Stimulated activated CD8-positive, alpha-beta memory T cell treated with anti-CD3 and anti-CD28 coated beads, Interleukin-15, amount 100 ng/mL, for 24 hours (primary cell): ENCODE measurements at places on chromosomes 4 and X.

- no peak for DNase-seq
These were observed 38.8 kb downstream of the SLC34A2 start for GRCh38 chr4:25694466-25694865.

- DNase-seq: no peak
These were observed 105.8 kb downstream of the TBX22 start for GRCh38 chrX:80120335-80120734.

DNA sequence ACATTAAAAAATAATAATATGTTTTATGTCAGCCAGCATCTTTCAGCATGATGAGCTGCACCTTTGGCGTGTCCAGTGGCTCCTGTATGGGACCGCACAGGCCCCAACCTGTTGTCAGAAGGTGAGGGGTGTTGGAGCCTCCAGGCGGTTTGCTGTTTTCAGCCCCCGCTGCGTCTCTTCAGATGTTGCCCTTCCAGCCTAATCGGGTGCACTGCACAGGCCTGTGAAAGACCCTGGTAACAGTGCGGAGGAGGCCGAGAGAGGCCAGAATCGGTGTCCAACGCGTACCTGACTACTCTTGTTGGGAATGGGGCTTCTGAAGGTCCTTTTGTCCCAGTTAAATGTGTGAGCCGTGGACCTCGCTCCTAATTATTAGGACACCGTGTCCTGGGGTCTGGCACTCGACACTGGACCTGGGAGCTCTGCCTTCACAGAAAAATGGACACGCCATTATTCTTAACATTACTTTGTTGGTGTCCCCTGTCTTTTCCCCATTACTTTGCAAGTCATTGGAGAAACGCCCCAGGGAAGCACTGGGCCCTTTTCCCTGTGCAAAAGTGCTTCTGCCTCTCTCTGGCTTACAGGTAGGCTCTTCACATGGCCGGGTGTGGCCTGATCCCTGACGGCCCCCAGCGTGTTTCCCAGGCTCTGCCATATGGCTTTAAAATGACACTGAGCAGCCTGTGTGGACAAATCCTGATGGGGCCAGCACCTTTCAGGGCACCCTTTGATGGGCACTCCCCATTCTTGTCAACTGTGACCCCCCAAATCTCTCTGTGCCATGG lies 51.2 kb downstream of the TBC1D14 start:
- DNase-seq: no peak

DNA sequence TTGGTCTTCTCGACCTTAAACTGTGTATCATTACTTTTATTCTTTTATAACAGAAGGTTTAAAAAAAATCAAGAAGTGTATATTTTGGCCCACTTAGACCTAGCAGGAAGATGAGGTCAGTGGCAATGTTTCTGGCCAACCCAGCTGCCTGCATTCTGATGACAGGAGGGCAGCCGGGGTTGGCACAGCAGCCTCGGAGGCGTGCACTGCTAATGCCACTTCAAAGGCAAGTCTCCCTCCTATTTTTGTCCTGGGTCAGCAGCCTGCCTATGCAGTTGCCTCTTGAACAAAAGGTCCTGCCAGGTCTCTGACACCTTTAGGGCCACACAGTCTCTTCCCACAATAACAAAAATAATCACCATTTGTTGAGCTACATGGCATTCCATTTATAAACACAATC lies 89.4 kb upstream of the MYOZ2 start:
- DNase-seq: no peak

GRCh38 chr4:83828601-83829000 lies 292.7 kb downstream of the GPAT3 start:
- DNase-seq: no peak

DNA sequence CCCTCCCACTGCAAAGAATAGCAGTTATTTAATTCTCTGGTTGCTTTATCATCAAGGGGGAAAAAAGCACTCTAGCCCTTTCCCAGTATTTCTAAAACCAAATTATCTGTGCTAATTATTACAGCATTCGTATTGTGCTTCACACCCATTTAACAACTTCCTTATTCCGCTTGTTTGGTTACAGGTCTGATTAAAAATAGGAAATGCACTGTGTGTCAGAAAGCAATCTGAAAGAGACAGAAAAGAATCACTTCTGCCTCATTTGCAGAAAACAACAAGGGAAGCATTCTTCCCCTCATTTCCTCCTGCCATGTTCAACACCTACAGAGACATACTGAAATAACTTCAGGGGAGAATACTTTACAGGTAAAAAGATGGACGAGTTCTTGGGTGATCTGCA lies 114.9 kb upstream of the MAP3K15 start:
- no peak for DNase-seq

GRCh38 chr4:83855044-83855443 lies 319.1 kb downstream of the GPAT3 start:
- DNase-seq: no peak

- no peak for DNase-seq
These were observed 3.6 kb downstream of the OTUD4 start for GRCh38 chr4:145176641-145177432.

DNA sequence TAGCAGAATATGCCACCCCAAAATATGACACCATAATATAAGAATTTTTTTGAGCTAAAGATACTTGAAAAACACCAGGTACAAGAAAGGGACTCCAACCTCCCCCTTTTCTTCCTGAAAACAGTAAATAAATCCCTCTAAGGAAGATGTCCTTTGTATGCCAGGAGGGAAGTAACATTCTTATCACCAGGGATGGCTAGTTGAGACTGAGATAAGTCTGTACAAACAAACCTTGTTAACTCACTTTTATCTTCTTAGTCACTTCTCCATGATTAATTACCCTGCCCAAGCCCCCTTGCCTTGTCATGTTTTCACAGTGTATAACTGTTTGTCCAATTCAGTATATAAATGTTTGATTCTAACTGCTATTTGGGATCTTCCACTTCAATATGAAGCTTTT lies 888.0 kb downstream of the PCDH18 start:
- no peak for DNase-seq

DNA sequence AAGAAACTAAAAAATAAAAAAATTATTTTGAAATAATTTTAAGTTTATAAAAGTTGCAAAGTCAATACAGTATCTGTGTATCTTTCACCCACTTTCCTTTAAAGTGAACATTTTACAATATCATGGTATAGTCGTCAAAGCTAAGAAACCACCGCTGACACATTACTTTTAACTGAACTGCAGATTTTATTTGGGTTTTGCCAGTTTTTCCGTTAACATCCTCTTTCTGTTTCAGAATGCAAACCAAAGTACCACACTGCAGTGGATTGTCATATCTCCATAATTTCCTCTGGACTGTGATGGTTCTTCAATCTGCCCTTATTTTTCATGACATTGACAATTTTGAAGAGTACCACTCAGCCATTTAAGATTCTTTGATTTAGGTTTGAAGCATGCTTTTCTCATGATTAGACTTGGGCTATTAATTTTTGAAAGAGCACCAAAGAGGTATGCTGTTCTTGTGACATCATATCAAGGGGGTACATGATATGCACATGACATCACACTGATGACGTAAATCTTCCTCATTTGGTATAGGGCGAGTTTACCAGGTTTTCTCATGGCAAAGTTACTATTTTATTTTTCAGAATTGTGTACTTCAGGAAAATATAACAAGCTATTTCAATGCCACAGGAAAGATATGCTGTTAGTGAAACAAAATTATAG lies 3.6 kb upstream of the CXCL1 start:
- DNase-seq: no peak

- DNase-seq: no peak
These were observed 103.0 kb downstream of the ZNF518B start for GRCh38 chr4:10354225-10354624.

DNA sequence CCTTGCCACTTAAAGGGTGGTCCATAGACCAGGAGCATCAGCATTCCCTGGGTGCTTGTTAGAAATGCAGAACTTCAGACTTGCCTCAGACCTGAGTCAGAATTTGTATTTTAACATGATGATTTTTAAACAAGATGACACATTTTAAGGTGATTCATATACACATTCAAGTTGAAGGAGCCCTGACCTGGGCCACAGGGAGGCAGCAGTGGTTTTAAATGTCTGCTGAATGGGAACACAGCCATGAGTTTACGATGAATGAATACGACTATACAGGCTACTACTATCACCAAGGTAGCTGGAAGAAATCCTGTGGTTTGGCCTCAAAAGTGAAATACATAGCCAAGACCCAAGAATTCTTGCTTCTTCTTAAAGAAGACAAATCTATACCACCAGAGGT lies 2.9 kb downstream of the HDAC8 start:
- DNase-seq: no peak

DNA sequence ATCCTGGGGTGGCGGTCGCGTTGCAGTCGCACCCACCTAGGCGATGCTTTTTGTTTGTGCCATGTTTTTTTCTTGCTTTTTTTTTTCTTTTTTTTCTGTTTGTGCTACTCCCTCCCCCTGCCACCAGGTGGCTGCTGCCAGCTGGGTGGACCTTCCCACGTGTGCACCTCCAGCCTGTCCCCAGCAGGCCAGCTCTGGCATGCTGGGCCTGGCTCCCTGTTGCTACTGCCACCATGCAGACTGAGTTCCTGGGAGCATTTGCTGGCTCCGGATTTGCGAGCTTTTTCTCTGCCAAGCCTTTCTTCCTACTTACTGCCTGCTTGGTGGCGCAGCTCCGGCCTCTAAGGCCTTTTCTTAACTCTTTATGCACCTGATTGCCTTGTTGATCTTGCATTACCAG lies 161.2 kb upstream of the WDFY3 start:
- no peak for DNase-seq

- no peak for DNase-seq
These were observed 232.6 kb upstream of the BOD1L1 start for GRCh38 chr4:13860126-13860525.

DNA sequence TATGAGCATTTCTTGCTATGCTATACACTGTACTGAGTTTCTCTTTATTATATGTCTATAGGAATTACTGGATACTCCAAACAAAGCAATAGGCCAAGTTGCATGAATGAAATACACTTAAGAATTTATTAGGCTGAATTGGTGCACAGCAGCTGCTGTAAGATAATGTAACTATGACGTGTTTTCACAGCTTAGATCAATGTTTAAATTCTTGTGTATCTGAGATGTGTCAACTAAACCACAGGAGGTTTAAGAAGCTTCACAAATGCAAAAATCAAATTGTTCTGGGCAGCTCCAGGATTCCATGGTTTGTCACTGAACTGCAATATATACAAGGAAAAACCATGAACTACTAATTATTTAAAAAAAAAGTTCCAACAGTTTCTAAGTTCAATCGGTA lies 156.7 kb downstream of the MAPK10 start:
- DNase-seq: no peak

DNA sequence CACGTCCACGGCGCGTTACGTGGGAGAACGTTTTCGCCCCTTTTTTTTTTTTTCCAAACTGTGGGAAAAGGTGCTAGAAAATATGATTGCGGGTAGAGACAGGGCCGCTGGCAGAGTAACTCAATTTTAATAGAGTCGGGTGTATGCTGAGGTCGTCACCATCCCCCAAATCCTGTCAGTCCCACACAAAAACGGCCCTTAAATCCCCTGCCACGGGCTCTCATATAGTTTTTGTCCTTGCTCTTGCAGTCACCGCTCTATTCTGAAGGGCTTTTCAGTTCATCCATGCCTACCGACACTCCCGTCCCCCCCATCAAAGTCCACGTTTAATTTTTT lies 796 bp upstream of the MED14 start:
- DNase-seq: no peak

DNA sequence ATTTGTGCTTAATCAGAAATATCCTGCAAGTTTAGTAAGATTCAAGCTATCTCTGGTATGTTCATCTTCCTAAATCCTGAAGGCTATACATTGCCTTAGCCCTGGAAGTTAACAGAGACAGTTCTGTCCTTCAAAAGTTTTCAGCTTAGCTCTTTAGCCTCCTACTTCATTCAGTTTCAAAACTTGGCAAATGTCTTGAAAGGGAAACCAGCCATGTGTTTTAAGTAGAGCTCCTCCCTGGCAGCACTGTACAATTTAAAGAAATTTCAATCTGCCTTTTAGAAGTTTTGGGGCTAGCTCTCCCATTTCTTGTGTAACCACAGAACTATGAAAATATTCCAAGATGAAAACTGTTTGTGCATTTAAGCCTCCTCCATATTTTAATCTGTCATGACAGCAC lies 47.0 kb downstream of the FANCB start:
- no peak for DNase-seq

GRCh38 chr4:111213531-111213930 lies 590.7 kb upstream of the PITX2 start:
- DNase-seq: no peak

- no peak for DNase-seq
These were observed 57.6 kb upstream of the LGI2 start for GRCh38 chr4:25088093-25088952.

- DNase-seq: no peak
These were observed 115.2 kb upstream of the AGA start for GRCh38 chr4:177557416-177557815.

DNA sequence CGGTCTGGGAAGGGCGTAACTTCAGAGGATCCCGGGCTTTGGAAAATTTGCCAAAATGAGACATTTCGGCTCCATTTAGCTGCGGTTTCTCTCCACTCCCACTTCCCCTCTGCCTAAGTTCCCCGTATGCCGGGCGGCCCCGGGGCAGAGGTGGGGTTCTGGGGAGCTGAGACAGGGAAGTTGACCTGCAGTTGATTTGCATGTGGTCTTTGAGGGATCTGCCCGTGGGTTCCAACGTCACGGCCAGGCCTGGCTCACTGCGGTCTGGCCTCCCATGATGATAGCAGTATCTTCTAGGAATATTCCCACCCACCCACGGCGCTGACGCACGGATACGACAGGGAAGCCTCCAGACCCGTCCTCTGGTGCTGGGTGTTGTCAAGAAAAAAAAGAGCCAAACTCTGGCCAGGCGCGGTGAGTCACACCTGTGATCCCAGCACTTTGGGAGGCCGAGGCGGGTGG lies 27.3 kb upstream of the CRLF2 start:
- no peak for DNase-seq

DNA sequence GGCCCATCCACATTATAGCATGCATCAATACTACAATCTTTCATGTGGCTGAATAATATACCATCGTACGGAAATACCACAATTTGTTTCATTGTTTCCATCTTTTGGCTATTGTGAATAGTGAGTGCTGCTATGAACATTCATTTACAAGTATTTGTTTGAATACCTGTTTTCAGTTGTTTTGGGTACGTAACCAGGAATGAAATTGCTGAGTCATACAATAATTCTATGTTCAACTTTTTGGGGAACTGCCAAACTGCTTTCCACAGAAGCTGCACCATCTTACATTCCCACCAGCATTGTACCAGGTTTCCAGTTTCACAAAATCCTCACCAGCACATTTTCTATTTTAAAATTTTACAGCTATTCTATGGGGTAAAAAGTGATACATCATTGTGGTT lies 28.5 kb upstream of the MANBA start:
- DNase-seq: no peak

DNA sequence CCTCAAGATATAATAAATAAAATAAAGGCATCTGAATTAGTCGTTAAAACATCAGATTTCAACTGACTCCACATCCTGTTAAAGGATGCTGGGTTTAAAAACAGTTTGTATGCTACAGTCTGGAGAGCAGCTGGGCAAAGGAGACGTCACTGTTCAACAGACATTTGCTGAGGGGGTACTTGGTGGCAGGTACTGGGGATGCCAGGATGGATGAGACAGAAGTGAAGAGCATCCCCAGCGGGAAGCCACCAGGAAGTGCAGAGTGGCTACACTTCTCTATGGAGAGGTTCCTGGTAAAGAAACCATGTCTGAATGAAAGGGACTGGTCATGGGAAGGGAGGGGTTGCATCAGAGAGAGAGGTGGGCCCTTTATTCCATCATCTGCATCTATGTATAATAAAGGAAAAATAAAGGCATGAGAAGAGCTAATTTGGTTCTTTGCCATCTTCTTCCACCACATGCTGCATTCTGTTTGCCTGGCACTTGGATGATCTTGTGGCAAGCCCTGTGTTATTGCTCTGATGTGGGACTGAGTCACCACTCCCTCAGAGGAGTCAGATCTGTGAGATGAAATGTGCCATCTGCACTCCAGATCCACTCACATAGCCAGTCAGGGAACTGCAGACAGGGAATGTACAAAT lies 145.0 kb downstream of the SOWAHB start:
- DNase-seq: no peak
